ENCODE measurements at places on chromosomes 4 and X.

DNA sequence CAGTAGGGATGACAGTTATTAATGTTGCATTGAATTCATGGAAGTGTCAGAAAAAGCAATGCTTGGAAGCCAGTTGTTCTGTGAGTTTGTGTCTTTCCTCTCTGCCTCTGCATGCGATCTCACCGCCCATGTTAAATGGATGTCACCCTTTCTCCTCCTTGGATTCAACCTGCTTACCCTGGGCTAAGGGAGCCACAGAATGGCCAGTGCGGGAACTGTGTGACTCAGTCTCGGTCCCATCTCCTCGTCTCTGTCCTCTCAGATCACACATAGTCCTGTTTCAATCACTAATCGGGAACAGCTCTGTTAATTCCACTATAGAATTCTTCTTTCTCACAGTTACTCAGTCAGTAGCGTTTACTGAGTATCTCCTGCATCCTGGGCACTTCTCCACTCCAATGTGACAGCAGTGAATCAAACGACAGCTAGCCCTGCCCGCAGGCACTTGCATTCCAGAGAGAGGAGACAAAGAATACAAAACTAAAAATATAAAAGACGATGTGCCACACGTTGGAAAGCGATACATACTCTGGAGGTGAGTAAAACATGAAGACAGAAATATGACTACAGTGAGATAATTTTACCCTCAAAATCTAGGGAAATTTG, 53.6 kb upstream of the TLR3 start:
- no peak for DNase-seq

DNA sequence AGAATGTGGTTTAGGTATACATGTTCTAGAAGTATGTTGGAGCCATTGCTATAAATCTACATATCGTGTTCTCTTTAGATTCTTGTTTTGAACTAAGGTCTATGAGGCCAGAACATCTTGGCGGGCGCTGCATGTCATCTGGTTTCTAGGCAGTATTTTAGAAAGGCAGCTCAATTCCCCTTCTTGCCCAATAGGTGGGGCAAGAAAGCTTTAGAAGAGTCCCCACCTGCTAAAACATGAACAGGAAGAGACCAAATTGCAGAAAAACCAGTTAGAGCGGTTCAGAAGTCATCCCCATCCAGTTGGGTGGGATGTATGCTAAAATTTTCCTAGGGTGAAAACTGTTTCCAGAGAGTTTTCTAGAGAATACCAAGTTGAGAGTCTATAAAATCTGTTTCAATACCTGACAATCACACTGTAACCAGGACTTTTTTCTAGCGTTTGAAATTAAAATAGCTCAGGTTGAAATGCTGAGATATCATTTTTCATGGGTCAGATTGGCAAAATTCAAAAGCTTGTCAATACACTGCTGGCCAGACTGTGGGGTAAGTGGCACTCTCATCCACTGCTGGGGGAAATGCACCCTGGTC, 17.5 kb upstream of the SH3KBP1 start:
- DNase-seq, result no peak

DNA sequence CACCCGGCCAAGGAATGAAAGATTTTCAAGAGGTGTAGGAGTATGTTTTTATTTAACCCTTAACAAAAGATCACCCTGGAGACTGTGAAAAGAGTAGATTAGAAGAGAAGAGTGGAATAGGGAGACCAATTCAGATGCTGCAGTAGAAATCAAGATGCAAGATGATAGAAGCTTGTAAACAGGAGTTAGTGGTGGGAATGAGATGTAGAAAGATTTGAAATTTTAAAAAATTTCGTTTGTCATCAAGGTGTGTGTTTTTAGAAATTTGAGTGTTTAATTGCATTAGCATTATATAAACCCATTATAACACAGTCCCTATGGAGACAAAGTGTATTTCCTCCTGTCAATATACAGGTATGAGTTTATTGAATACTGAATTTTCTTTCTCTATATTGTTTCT, 42.1 kb upstream of the IL1RAPL2 start:
- DNase-seq, result no peak

- DNase-seq, result no peak
Observed at GRCh38 chr4:20326977-20327376, 75.3 kb downstream of the SLIT2 start.

DNA sequence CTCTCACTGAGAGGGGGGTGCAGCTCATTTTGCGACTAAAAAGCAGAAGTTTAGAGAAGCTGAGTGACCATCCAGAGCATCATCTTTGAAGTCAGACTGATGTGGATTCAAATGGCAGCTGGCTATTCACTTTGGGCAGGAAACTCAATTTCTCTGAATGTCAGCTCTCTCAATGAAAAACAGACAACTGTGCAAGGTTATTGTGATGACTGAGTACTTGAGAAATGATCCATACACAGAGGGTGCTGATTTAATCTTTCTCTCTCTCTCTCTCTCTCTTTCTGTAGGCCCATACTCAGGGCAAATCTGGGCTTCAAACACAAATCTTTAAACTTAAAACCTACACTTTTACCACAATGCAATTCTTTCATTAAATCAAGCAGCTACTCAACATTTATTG, 185.8 kb upstream of the SLIT2 start:
- DNase-seq, result no peak

GRCh38 chrX:28998609-28999135, 411.4 kb downstream of the IL1RAPL1 start:
- DNase-seq, result no peak

DNA sequence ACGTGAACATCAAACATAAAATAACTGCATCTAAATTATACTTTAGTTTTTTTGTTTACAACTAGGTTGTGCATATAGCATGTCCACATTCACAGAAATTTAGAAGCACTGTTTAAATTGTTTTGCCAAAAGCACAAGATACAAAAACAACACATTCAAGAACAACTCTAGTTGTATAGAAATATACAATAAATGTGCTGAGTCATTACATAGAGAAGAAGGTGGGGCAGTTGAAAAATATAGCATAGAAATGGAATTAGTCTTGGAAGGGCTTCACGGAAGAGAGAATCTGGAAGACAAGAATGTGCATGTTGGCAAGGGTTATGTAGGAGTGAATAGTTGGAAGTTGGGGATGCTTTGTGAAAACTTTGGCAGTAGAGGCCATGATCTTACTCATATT, 239.0 kb upstream of the GLRA2 start:
- no peak for DNase-seq

- peak; percentile 83 for DNase-seq
Observed at GRCh38 chr4:120561648-120562047, 360.9 kb downstream of the PRDM5 start.

DNA sequence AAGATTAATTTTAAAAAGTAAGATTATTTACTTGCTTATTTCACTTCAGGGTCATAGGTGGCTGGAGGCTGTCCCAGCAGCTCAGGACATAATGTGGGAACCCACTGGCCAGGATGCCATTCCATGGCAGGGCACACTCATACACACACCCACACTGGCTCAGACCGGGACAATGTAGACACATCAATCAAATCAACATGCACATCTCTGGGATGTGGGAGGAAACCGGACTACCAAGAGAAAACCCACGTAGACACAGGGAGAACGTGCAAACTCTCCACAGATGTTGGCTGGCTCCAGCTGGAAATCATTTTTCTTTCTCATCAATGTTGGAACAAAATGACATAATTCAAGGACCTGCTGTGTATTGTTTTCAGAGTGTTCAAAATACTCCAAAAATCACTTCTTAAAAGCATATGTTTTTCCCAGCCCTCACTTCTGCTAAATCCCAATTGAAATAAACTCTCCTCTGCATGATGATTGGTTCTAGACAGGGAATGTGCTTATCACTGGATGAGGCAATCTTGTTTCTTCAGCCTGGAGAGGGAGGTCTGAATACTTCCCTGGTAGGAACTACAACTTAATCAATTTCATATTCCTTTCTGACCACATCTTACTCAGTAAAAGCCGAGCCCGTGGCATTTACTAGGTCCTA, 18.6 kb upstream of the CPE start:
- DNase-seq, result no peak

- no peak for DNase-seq
Observed at GRCh38 chrX:2614911-2615310, 76.2 kb upstream of the CD99 start.

DNA sequence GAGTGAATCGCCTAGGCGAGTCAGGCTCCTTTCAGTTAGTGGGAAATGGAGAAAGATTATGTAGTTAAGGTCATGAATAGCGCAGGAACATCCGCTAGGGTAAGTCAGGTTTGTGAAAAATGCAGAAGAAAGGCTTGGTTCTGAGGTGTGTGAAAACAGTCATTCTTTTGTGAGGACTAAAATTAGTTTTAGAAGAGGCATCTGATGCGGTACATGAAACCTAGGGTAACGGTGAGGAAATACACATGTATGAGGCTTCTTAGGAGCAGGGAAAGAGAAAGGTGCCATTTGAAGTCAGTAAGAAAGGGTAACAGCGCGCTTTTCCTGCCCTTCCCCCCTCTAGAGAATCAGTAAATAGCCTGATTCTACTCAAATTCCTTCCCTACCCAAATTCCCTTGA, 570 bp upstream of the RNF128 start:
- peak; percentile 46 for DNase-seq

- no peak for DNase-seq
Observed at GRCh38 chrX:42943051-42943974, 165.3 kb upstream of the PPP1R2C start.

DNA sequence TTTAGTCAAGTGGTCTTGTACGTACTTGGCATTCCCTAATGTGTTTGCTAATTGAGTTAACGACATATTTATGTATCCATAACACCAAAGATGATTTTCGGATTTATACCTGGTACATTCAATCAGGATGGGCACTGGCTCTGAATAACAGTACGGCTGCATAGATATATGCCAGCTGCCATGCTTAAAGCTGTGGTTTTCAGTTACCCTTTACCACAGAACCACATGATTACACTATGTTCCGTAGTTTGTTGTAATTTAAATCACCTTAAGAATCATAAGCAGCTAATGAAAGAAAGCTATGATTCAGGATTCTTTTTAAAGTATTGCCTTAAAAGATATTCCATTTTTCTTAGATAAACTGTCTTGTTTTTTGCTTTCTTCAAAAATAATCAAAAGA, 53.6 kb downstream of the FIP1L1 start:
- DNase-seq, result no peak

DNA sequence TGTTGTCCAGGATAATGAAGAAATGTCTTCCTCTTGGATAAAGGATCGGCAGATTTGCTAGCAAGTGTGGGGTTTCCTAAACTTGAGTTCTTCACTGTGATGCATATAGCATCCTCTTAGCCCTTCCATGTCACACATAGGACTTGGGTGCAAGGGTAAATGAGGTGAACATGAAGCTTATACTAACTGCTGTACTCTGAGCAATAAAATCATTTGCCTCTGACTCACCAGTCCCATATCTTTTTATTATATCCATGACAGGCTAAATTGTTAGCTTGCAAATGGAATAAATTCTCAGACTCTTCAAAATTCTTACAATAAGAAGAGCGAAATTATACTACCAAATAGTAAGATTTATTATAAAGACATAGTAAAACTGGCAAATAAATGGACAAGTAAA, 14.7 kb upstream of the TBC1D1 start:
- no peak for DNase-seq

- DNase-seq, result no peak
Observed at GRCh38 chrX:108072746-108073145, 18.6 kb downstream of the PSMD10 start.

DNA sequence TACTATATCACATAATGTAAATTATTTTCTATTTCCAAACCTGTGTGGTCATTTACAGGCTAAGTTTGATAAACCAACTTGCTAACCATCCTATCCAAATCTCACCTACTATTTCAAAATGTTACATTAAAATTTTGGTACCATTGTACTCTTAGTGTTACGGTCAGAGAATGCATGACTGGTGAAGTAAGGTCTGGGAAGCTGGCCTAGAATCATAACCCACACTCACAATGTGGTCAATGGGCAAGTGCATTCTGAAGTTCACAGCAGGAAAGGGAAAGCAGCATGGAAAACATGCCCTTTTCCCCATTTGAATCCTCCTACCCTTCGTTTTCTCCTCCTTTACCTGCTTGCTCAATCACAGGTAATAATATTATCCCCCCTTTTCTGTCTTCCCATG, 54.4 kb downstream of the PPP3CA start:
- no peak for DNase-seq

DNA sequence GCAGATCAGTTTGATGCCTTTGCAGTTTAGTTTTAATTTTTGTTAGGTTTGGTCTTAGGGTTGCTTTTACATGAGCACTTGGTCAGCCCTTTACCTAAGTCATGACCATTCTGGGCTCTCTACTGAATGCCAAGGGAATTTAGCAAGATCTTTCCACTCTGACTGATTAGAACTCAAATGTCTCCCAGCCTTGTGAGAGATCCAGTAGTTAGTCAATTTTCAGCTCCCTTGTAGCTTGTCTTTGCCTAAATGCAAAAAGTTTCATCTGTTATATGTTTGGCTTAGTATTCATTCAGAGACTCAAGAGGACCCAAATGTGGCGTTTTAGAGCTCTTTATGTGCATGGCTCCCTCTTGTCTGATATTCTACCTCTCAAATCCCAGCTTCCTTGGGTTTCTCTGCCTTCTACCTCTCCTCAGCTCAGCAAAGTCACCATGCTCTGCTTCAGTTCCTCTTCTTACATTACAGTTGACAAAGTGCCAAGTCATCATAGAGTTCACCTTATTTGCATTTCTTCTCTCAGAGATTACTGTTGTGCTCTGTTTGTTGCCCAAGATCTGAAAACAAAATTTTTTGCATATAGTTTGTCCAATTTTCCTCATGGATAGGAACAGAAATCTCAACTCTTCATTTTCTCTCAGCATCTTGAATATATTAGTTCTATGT, 17.5 kb upstream of the JAKMIP1 start:
- peak; percentile 26 for DNase-seq

DNA sequence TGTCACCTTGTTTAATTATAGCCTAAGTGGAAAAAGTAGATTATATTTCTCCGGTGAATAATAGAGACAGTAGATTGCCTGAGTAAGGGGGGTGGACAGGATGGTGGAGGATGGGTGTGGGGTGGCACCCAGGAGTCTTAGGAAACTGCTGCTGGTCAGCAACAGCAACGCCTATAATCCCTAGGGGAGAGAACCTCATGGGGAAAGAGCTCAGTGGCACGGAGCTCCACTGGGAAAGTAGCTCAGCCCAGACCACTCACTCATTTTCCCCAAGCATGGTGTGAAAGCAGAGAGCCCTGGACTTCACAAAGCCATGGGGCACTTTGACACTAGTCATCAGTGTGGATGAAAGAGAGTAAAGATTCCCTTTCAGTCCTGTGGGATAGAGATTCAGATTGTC, 31.1 kb downstream of the METTL14 start:
- no peak for DNase-seq

GRCh38 chr4:74039315-74039763, 850 bp upstream of the CXCL3 start:
- peak; percentile 44 for DNase-seq

DNA sequence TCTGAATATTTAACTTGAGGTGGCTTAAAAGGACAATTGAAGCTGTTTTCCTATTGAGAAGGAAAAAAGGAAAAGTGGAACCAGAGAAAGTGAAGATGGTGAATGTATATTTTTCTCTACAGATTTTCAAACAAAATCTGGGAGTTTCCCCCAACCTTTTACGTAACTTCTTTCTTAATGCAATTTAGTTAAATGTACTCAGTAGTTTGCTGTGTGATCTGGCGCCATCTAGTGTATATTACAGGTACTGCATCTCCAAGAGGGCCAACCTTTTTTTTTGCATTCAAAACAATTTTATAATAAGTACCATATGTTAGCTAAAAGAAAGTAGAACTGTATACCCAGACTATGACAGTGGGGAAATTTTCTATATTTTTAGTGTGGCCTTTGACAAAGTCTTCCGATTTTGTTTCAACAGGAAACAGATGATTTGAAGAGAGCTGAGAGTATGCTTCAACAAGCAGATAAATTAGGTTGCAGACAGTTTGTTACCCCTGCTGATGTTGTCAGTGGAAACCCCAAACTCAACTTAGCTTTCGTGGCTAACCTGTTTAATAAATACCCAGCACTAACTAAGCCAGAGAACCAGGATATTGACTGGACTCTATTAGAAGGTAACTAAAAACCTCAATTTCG, 82.0 kb downstream of the PLS3 start:
- peak; percentile 64 for DNase-seq

Data from endodermal cell (in vitro differentiated cells).